ENCODE measurements at places on chromosomes 7 and 10.

DNA sequence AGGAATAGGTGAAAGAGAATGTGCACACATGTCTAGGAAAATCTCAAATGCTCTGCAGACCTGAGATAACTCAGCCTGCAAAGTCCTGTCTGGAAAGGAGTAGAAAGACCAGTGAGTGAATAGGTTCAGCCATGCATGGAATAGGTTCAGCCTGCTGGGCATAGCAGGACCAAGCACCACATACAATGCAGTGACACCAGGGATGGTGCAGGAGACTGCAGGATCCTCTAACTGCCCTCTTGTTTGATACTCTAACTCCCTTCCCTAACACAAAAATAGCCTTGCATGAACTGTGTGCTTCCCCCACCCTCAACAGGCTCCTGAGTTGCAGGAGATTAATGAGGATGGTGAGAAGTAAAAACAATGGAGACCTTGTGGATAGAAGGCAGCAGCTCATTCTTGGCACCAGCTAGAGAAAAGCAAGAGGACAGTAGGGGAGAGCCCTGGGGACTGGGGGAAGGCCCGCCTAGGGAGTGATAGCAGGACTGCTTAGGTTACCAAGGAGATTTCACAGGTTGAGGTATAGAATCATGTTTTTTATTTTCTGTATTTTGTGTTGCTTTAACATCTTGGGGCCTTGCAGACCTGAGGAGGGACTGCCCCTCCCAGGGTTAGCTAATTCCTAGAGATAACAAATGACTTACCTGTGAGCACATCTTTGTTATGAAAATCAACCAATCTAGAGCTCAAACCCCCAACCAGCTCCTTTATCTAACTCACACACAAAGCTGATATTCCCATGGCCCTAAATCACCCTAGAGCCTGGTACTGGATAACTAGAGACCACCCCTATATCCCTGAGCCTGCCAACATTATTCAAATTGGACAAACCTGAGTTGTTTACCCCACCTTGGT lies 187.8 kb downstream of the PLPP4 start:
- DNase-seq = no peak

DNA sequence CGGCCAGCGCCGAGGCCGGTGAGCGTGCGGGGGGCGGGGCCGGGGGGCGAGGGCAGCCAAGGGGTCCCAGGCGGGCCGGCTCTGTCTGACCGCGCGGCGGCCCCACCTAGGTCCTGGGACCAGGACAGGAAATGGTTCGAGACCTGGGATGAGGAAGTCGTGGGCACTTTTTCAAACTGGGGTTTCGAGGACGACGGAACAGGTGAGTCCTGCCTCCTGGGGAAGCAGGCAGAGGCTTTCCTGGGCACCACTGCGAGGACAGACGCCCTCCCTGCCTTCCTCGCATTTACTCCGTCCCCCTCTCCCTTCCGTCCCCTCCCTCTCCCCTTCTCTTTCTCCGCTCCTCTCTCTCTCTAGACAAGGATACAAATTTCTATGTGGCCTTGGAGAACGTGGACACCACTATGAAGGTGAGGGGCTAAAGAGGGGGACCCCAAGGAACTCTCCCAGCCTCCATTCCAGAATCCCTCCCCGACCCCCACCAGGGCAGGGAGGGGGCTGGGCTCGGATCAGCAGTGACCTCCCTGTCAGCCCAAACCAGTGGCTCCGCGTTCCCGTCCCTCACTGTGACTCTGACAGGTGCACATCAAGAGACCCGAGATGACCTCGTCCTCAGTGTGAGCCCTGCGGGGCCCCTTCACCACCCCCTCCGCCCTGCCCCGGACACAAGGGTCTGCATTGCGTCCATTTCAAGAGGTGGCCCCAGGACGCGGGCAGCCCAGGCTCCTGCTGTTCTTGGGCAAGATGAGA lies 2.6 kb upstream of the MUC12 start:
- DNase-seq = no peak

DNA sequence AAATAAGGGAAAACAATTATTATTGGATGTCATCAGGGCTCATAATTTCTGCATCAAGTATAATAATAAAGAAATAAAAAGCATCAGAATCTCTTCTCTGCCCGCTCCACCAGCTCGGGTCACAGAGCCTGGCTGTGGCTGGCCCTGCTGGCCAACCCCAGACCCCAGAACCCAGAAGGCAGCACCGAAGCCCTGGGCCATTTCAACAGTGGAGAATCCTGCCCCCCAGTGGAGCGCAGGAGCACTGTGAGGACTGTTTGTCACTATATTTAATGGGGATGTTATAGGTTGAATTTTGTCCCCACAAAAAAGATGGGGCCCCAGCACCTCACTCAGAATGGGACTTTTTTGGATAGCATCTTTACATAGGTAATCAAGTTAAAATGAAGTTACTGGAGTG lies 27.3 kb downstream of the DENND11 start:
- DNase-seq = no peak

DNA sequence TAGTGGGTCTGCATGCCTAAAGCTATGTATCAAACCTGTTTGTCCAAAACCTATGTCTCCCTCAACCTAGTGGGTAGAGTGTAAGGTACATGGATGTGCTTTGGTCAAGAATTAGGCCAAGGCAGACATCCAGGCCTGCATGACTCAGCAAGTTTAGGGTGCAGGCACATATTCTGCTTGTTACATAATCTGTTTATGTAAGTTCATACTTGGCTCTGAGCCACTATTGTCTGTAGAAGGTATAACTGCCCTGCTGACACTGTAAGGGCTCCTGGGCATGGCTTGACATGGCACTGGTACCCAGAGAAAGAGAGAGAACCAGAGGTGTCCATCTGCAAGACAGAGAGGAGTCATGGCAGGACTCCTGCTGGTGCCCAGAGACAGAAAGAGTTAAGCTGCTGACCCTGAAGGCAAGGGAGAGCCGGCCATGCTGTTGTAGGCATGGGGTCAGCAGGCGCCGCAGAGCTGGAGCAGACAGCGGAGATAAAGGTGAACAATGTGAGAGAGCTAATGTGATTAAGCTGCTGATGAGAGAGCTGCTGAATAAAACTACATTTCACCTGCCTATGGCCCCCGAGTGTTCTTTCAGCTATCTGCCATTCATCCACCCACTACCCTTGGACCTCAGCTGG lies 118.5 kb upstream of the TMEM106B start:
- no peak for DNase-seq

DNA sequence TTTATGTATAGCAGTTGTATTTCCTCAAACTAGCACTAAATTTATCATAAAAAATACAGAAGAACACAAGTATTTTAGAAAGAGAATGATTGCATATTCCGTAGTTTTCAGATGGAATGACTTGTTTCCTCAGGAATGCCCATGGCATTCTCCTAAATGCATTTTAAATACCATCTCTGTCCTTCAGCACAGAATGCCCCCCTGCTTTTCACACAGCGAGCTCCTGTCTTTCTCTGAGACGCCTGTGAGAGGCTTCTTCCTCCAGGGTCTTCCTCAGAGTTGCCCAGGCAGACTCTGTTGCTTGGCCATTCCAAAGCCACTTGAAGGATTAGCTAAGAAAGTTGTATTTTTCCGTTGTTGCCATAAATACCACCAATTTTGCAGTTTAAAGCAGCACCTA lies 10.1 kb downstream of the LANCL2 start:
- DNase-seq = no peak

DNA sequence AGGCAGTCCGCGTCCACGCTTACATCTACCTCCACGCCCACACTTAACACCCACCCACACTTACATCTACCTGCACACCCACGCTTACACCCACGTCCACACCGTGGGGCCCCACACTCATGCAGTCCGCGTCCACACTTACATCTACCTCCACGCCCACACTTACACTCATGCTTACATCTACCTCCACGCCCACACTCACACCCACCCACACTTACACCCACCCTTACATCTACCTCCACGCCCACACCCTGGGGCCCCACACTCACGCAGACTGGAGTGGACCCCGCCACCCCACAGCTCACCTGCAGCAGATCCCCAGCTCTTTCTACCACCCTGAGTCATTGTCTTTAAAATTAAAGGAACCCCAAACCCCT lies 32.4 kb upstream of the PWWP2B start:
- no peak for DNase-seq
